ENCODE measurements at places on chromosomes 12 and 14.

DNA sequence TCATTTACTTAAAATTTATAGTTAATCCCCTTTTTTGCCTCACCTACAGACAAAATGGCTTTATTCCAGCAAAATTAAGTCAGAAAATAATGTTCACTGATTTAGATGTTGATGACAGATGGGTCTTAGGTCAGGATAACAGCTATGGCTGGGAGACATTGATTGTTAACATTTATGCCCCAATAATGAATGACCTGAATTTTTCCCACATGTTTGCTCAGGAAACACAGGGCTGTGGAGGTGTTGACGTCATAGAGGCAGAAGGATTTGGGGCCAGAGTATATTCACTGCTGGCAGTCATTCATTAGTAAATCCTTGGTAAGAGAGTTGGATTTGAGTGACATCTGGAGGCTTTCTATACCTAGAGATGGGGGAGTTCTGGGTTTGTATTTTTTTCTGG, 121.3 kb downstream of the PDE3A start:
- no peak for DNase-seq

DNA sequence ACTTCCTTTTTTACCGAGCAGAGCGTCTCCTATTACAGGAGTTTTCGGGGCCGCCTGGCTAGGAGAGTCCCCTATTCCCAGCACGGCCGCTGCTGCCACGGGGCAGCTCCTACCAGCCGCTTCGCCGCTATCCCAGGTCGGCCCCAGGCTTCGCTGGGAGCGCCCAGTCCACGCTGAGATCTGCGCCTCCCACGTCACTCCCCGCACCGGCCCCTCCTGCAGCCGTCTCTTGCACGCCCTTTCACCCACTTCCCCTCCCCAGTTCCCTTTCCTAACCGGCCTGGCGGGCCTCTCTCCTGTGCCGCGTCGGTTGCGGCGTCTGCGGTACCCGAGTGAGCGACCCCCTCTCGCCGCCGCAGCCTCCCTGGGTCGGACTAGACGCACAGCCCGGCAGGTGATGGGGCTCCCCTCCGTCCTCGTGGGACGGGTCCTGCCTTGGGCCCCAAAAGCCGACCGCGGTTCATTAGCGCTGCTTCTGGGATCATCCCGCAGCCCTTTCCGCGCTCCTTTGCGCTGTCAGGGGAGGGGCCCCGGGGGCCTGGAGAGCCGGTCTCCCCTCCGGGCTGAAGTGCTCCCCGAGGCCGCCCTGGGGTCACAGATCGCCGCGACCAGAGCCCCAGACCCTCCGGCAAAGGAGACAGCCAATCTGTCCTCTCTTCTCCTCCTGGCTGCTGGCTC, 1318.4 kb downstream of the TMEM121 start:
- DNase-seq, result peak; percentile 86

GRCh38 chr12:113299619-113300237, 35.2 kb downstream of the SLC8B1 start:
- DNase-seq, result no peak

DNA sequence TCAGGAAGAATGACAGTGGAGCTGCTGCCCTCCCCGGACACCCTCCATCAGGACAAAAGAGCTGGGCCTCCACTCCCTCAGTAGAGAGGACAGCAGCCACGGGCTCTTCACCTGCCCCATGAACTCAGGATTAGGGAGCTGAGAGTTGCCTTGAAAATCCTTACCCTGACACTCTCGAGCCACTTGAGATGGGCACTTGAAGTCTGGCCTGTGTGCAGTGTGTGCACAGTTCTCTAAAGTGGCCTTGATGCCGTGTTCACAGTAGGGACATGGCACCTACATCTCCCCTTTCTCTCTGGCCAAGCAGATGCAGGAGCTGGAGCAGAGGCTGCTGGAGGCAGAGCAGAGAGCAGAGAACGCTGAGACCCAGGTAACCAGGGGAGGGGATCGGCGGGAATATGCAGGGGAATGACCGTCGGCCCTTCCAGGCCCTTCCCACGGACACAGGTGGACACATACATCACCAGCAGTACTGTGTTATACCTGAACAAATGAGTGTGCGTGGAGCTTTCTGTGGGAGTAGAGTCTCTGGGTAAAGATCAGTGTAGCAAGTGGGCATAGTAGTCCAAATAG, 22.5 kb downstream of the PLEKHH1 start:
- DNase-seq, result no peak

GRCh38 chr12:68454892-68455291, 122.7 kb upstream of the MDM1 start:
- DNase-seq, result no peak

DNA sequence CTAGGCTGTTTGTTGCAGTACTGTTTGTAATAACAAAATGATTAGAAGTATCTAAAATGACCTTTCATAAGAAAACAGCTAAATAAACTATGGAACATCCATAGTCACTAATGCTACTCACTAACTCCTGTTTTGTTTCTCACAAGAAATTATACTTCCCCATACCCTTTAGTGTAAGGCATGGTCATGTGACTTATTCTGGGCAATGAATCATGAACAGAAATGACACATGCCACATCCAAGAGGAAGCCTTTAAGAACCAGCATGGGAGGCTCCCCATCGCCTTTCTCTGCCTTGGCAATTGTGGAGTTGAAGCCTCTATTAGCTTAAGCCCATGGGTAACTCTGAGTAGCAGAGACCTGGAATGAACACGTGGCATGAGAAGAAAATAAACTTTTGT, 49.3 kb downstream of the KSR2 start:
- DNase-seq, result no peak
